NCI-H460 (cell line): ENCODE measurements at places on chromosomes 2 and 18. TPM values are rescaled to one million over a fixed set of nuclear protein-coding genes. Genes with fewer than 3 reads are reported as not detected.

The PLCL1 gene
- total RNA-seq, result 0.02 and 0.09 TPM in 2 replicates

The FBXO11 gene
- 24.1 and 28.1 TPM in 2 replicates for total RNA-seq

The C2orf78 gene
- total RNA-seq, result not detected in 2 replicates

The PCARE gene
- total RNA-seq, result not detected in 2 replicates

The IMPA2 gene
- 42.6 and 51.1 TPM in 2 replicates for total RNA-seq

The LBX2 gene
- 0.95 and 1.9 TPM in 2 replicates for total RNA-seq

The CERKL gene
- not detected in 2 replicates for total RNA-seq

The LTBP1 gene
- 1.2 and 1.6 TPM in 2 replicates for total RNA-seq

The PSMA8 gene
- total RNA-seq, result not detected in 2 replicates

The DPP10 gene
- 38.3 and 53.0 TPM in 2 replicates for total RNA-seq

The TCF23 gene
- total RNA-seq, result not detected in 2 replicates

The PAIP2B gene
- total RNA-seq, result 0.55 and 0.97 TPM in 2 replicates

The PARD3B gene
- total RNA-seq, result 5.8 and 13.8 TPM in 2 replicates

The SETBP1 gene
- 2.0 and 2.5 TPM in 2 replicates for total RNA-seq

The THSD7B gene
- 0.02 TPM in 1 of 2 replicates, not detected in the other for total RNA-seq

The VSNL1 gene
- not detected in 2 replicates for total RNA-seq

The KIAA1328 gene
- 3.2 and 4.5 TPM in 2 replicates for total RNA-seq

The CHRNG gene
- total RNA-seq, result not detected in 2 replicates

The FBXO15 gene
- total RNA-seq, result 1.1 and 1.5 TPM in 2 replicates

The SLC35G4 gene
- total RNA-seq, result not detected in 2 replicates

The ITGB6 gene
- not detected in 2 replicates for total RNA-seq

The PRKAG3 gene
- not detected in 2 replicates for total RNA-seq

The RAB17 gene
- total RNA-seq, result 0.32 and 0.55 TPM in 2 replicates

The ALPG gene
- not detected in 2 replicates for total RNA-seq

The UGT1A5 gene
- not detected in 2 replicates for total RNA-seq

The SERPINB10 gene
- total RNA-seq, result not detected in 2 replicates

GRCh38 chr2:222298311-222299150 lies at the start of gene PAX3:
Gene PAX3, minus strand, starts transcription at chr2:222298998. Its CDS starts 383 bp downstream, at chr2:222298615.
- DNase-seq, result peak; percentile 51

DNA sequence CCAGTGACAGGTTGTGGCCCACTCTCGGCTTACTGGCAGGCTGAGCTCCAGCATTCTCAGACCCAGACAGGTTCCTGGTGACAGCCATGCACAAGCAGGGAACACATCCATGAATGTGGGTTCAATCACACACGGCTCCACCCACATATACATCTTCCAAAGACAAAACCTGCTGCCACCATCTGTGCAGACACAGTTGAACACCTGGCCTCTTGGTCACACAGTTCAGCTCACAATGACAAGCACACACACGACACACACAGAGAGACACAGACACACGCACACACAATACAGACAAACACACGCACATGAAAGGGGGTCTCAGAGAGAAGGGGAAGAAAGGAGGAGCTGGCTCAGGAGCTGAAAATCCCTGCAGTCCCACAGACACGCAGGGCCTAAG lies 32.1 kb upstream of the PTMA start:
- DNase-seq, result no peak

DNA sequence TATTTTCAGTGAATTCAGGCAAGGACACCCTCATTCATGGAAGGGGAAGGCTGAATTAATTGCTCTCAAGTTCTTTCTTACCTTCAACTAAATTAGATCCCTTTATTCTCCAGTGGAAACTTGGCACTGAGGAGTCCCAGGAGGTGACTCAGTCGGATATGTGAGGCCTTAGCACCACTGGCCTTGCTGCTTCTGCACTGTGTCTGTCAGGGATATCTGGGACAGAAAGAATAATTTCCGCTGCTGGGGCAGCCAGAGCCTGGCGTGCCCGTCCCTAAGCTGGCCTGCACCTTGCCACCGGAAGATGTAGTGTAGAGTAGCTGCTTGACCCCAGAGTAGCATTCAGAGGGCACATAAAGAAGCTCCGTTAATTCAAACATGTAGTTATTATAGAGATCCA lies 53.4 kb downstream of the LIMS1 start:
- DNase-seq, result no peak

GRCh38 chr2:151157000-151157735 lies 104.5 kb downstream of the RBM43 start:
- no peak for DNase-seq

GRCh38 chr2:224591220-224591619 lies 6.1 kb upstream of the CUL3 start:
- no peak for DNase-seq

- no peak for DNase-seq
Measured at GRCh38 chr18:60024345-60024744, 124.5 kb downstream of the PMAIP1 start.

GRCh38 chr18:77105028-77105427 lies 27.6 kb downstream of the MBP start:
- DNase-seq, result no peak

GRCh38 chr2:108412995-108413710 lies 35.4 kb downstream of the SULT1C4 start:
- DNase-seq, result no peak

DNA sequence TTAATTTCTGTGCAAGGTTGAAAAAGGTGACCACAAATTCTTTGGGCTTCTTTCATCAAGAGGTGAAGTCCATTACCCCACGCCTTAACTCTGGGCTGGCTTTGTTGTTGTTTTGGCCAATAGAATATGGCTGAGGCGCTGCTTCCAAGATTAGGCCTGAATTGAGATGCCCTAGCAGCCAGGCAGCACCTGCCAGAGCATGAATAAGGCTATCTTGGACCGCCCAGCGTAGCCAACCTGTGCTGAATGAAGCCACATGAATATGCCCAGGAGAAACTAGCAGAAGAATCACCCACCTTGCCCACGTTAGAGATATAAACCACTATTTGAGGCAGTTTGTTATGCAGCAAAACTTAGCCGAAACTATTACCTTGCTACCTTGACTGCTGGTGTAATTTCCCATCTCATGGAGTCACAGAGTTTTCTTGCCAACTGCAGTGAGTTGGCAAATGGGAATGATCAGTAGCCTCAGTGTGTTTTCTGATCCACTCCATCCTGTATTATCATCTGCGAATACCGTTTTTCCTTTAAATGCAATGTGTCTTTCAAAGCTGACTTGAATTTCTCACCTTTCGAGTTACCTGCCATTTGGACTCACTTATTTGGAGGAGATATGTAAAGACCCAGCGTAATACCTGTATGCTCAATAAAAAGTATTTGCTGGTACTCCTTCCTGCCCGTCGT lies 679 bp downstream of the TSGA10 start:
- peak; percentile 22 for DNase-seq

- DNase-seq, result no peak
Measured at GRCh38 chr2:171688129-171688465, 828 bp downstream of the DYNC1I2 start.

GRCh38 chr2:148675708-148676107 lies 31.2 kb downstream of the EPC2 start:
- no peak for DNase-seq

GRCh38 chr2:181404472-181404871 lies 52.7 kb upstream of the ITGA4 start:
- DNase-seq, result no peak

GRCh38 chr2:83941886-83942285 lies 517.2 kb downstream of the SUCLG1 start:
- no peak for DNase-seq

DNA sequence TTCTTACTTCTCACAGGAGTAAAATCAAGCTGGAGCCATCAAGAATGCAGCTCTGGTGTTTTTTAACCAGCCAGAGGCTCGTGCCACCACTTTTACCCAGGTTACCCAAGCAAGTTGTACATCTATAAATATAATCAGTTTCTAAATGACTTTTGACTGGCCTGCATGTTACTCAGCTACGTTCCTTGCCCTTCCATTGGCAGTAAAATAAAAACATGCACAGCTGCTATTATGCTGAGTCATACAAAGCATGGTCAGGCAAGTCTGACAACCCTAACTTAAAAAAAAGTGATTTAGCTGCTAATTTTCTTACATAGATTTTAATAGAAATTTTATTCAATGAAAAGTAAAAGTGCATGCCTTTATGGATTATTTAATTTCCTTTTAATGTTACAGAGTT lies 111.7 kb upstream of the CSRNP3 start:
- DNase-seq, result peak; percentile 38

- no peak for DNase-seq
Measured at GRCh38 chr2:24337890-24338289, 22.4 kb downstream of the ITSN2 start.

- no peak for DNase-seq
Measured at GRCh38 chr2:12705742-12706141, 11.0 kb upstream of the TRIB2 start.

DNA sequence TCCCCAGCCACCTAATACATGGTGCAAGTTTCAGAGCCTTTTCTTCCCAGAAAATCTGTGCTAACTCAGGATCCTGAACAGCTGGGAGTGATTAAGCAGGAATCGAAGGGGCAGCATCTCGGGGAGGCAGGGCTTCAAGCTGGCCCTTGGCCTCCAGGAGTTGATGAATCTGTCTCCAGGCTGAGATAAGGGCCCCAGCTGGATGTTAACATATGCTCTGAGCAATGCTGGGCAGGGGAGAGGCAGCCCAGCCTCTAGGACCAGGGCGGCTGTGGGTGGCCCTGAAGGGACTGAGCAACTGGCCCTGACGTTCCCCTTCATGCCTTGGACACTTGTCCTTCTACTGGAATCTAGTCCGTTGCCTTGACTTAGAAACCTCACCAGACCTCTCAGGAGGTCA lies 84.1 kb upstream of the EPC2 start:
- DNase-seq, result no peak

GRCh38 chr2:101231240-101231639 lies 21.4 kb upstream of the CNOT11 start:
- no peak for DNase-seq

DNA sequence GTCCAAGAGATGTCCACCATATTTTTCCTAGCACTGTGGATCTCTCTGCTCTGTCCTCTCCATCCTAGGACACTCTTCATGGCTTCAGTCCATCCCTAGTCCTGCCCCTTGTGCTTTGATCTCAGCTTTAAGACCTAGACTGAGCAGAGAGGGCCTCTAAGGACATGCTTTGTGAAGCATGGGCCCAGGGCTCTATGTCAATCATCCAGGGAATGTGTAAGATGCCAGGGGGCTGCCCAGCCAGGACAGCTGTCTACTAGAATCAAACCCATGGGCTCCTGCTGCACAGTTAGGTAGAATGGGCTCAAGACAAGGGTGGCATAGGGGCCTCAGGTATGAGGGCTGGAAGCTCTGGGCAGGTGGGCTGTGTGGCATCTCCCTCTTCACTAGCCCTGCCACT lies 24.9 kb downstream of the TET3 start:
- DNase-seq, result no peak

GRCh38 chr2:230924470-230925341 lies at the start of gene GPR55:
Gene GPR55, minus strand, starts transcription at chr2:230925242. Its CDS starts 14,280 bp downstream, at chr2:230910962.
- peak; percentile 31 for DNase-seq

DNA sequence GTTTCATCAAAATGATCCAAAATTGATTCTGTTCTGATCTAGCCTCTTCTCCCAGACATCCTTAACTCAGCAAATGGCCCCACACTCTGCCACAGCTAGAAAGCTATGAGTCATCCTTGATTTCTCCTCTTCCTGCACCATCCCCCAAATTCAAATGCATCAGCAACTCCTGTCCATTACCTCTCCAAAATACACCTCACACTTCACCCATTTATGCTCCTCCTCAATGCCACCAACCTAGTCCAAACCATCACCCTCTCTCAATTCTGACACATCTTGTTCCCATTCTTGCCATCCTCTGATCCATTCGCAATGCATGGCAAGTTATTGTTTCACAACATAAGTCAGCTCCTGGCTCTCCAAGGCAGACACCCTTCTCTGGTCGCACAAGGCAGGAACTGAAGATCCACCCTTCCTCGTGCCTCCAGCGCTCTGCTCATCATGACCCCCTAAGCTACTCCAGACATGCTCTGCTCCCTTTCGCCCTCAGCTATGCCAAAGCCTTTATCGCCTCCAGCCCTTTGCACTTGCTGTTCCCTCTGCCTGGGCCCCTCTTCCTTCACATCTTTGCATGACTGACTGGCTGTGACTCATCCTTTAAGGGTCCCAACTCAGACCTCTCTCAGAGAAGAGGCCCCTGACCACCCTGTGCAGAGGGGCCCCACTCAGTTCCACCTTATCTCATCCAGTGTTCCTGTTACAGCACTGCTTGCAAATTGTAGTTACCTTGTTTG lies 83.6 kb downstream of the MREG start:
- DNase-seq, result no peak

GRCh38 chr2:60707750-60708371 lies 48.2 kb upstream of the PAPOLG start:
- peak; percentile 21 for DNase-seq

- no peak for DNase-seq
Measured at GRCh38 chr18:38971881-38972280, 1406.3 kb upstream of the CELF4 start.

- DNase-seq, result no peak
Measured at GRCh38 chr2:14654835-14655282, 22.3 kb downstream of the LRATD1 start.

GRCh38 chr2:220628252-220628651 lies 943.9 kb downstream of the EPHA4 start:
- DNase-seq, result no peak

GRCh38 chr2:81195017-81195773 lies 890.6 kb upstream of the LRRTM1 start:
- DNase-seq, result no peak

DNA sequence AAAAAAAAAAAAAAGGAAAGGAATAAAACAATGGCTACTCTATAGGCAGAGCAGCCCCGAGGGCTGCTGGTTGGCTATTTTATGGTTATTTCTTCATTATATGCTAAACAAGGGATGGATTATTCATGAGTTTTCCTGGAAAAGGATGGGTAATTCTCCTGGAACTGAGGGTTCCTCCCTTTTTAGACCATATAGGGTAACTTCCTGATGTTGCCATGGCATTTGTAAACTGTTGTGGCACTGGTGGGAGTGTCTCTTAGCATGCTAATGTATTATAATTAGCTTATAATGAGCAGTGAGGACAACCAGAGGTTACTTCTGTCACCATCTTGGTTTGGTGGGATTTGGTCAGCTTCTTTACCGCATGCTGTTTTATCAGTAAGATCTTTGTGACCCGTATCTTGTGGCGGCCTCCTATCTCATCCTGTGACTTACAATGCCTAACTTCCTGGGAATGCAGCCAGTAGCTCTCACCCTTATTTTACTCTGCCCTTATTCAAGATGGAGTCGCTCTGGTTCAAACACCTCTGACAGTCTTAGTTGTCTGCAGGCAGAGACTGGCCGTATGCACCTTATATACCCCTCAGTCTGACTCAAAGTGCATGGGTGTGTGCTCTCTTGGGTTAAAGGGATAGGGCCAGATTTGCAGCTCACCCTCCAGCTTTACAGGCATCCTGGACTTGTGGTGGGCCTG lies 57.7 kb downstream of the HAUS1 start:
- DNase-seq, result no peak
